Activated CD8-positive, alpha-beta T cell treated with anti-CD3 and anti-CD28 coated beads for 36 hours (primary cell): ENCODE measurements at places on chromosomes 6 and 20. TPM values are rescaled to one million over a fixed set of nuclear protein-coding genes. Genes with fewer than 3 reads are reported as not detected.

DNA sequence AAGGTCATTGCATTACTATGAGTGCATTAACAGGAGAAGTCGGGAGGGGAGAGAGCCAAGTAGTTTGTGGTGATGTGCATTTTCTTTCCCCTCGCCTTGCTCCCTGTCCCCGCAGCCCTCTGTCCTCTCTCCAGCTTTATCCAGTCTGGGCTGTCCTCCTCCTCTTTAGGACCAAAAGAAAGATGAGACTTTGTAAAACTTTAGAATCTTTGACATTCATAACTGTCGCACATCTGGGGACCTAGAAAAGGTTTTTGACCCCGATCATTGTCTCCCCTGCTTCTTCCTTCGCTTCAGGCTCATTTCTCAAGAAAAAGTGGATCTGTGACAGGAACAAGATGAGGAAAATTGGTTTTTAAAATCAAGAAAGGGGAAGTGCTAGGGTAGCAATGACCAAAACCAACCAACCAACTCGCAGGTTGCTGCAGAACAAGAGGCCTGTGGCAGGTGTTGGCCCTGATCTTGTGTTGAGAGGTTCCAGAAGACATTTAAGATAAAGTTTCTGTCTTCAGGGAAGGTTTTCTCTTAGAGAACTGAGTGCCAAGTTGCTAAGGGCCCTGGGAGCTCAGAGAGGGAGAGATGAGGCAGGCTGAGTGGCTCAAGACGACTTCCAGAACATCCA lies 17.6 kb downstream of the SYTL3 start:
- no peak for DNase-seq

- no peak for DNase-seq
Observed at GRCh38 chr6:88945415-88946008, 17.9 kb downstream of the RNGTT start.

DNA sequence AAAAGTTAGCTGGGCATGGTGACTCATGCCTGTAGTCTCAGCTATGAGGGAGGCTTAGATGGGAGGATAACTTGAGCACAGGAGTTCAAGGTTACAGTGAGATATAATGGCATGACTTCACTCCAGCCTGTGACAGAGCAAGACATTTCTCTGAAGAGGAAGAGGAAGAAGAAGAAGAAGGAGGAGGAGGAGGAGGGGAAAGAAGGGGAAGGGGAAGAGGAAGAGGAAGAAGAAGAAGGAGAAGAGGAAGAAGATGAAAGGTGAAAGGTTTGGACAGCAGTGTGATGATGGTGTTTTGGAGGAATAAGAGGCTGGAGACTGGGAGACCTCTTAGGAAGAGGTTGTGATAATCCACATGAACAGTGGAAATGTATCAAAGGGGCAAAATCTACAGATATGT lies 410.7 kb upstream of the JAG1 start:
- no peak for DNase-seq

DNA sequence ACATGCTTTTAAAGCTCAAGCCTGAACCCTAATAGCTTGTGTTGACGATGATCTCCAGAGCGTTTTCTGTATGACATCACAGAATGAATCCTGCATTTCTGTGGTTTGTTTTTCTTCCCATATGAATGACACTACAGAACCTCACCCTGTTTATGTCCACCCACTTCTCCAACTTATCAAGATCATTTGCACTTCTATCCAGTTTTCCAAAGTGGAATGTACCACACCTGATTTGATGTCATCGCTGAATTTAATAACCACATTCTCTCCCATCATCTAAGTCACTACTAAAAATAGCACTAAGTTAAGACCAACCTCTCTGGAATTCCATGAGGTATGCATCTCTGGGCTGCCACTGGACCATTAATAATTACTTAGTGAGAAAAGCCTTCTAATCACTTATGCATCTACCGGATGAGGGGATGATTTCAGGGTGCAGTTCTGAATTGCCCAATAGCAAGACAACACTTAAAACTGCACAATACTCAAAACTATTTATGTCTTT lies 33.3 kb upstream of the CITED2 start:
- DNase-seq = no peak

- DNase-seq = no peak
Observed at GRCh38 chr20:59777331-59777725, 156.1 kb downstream of the SYCP2 start.

- no peak for DNase-seq
Observed at GRCh38 chr6:36949636-36950035, 4.9 kb upstream of the PI16 start.

GRCh38 chr6:35473850-35474130 lies 5.6 kb downstream of the RPL10A start:
- DNase-seq = no peak

DNA sequence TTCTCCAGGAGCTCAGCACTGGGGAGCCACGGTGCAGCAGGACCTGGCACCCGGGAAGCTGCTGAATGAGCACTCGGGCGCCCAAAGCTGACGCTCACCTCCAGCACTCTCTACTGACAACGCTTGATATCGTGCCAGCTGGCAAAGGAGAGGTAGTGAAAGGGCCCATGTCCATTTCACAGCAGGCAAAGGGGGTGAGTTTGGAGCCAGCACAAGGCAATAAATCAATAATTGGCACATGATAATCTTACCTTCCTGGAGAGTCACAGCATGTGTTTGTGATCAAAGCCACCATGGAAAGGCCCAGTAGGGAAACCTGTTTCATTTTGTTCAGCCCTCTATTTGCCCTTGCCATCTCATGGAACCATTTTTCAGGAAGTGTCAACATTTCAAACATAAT lies 23.3 kb upstream of the SMIM26 start:
- DNase-seq = no peak

DNA sequence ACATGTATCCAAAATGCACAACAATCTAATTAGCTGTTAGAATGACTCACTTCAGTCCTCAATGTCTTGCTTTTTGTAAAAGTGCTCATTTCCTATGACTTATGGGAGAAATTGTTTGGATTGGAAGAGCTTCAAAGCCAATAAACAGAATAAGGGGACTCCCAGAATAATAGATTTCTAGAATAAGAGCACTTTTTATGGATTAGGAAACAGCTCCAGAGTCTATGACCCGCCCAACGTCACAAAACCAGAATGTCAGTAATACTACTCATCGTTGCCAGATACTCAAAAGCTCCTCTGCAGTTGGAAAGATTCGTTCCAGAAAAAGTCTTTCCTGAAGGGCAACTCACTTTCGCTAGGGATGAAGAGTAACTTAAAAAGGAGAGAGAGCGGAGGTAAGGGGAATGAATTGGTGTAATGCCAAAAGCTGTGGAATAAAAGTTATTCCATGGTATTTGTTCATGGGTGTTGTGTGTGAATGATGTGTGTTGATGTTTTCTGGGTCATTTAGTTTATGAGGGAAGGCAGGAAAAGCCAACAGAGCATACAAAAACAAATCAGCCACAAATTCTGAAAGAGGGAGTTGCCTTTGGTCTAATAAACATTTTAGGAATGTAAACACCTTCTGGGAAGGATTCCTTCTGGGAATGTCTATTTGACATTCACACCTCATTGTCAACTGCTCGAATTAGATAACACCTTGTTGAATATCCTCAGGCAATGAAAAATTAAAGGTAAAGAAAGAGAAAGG lies 64.6 kb downstream of the SYNE1 start:
- DNase-seq = no peak

- DNase-seq = no peak
Observed at GRCh38 chr20:40463171-40463570, 225.9 kb downstream of the MAFB start.

GRCh38 chr6:168122011-168122410 lies 43.0 kb upstream of the FRMD1 start:
- DNase-seq = no peak

- DNase-seq = no peak
Observed at GRCh38 chr6:5764401-5764955, 242.2 kb downstream of the NRN1 start.

- DNase-seq = no peak
Observed at GRCh38 chr6:116497113-116497676, 14.2 kb upstream of the CALHM5 start.

Gene SHLD1
- total RNA-seq = 6.9 TPM

Gene NOTCH4
- 1.3 TPM for total RNA-seq

Gene TNFAIP3
- 399 TPM for total RNA-seq

Gene KCNK15
- 0.29 TPM for total RNA-seq

Gene OOEP
- not detected for total RNA-seq
